SHP77 (cell line): ENCODE measurements at places on chromosomes 16 and 17.
A peak's percentile ranks its signal among the peaks of the same experiment; 100 is the strongest.

- no peak for DNase-seq
These were observed 9.3 kb downstream of the PDP2 start for GRCh38 chr16:66889622-66890021.

DNA sequence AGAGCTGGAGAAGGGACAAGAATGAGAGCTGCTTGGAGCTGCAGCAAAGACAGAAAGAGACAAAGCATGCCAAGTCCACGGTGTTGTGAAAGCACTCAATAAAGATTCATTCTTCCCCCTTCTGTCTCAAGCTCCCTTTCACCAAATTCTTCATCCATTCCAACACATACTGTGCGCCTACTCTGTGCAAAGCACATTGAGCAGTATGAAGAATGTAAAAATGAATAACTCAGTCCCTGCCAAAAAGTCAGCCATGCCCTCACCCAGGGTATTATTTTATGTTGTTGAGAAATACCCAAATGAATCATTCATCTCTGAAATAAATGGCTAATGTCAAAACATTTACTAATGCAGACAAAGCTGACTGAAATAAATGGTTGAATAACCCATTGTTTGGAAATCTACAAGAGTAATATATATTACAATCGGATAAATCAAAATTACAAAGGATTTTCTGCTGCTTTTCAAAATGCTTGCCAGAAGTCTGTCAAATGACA is 282.9 kb upstream of the IRX5 start:
- no peak for DNase-seq

DNA sequence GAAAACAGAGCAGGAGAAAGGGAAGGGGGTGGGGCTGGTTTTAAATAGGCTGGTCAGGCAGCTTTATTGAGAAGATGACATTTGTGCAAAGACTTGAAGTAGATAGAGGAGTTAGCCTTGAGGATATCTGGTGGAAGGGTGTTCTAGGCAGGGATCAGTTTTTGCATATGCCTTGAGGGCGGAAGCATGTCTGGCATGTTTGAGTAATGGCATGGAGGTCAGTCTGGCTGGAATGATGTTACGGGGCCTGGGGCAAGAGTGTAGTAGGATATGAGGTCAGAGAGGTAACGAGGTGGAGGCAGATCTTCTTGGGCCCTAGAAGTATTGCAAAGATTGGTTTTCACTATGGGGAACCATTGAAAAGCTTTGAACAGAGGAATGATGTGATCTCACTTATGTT is 4.8 kb downstream of the RABEP1 start:
- DNase-seq, result no peak

DNA sequence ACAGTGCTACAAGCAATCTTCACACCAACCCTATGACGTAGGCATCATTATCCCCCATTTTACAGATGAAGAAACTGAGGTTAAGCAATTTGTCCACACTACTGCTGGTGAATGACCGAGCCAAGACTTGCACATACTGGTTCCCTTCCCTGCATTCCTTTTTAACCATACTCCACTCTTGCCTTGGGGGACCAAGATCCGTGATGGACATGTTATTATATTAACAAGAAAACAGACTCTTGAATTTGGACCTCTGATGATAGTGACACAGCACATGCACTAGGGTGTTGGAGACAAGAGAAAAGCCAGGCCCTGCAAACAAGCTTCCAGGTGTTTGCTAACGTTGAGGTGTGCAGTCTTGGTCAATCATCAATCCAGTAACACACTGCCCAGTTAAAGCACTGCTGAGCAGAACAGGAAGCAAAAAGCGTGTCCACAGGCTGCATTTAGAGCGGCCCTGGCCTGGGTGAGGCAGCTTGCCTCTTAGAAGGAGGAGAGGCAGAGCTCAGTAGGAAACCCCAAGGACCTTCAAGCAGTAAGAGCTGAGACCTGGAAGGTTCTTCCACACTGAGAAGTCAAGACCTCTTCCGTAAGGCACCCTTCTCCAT is 36.7 kb downstream of the HNF1B start:
- no peak for DNase-seq

DNA sequence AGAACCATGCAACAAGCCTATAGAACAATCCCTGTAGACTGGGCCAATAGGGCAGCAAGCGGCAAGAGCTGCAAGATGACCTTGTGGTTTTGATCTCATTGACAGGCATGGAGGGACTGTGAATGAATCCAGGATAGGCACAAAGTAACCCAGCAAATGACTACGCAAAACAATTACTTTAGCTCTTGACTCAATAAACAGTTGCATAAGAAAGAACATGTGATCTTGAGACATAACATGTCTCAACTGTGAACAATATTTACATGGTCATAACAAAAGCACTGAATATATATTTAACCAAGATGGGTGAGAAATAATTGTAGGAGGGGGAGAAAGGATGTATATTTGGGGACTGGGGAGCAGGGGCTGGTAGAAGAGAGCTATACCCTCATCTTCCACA is 313.7 kb upstream of the CDH5 start:
- no peak for DNase-seq

DNA sequence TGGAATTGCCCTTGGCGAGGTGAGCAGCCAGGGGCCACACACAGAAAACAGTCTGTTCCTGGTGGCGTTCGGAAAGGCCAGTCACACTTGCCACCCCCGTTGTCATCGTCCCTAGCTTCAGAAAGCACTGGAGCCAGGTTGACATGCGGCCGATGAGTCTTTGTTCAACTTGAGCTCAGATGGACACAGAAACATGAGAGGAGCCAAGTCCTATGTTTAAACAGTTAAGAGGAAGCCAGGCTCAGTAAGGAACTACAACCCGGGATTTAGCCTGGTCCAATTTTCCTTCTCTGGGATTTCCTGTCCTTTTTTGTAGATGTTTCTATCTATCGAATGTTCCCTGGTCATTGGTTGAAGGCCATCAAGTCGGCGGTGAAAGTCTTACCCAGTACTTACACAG is 19.5 kb downstream of the SALL1 start:
- no peak for DNase-seq

- DNase-seq, result no peak
These were observed 60.3 kb downstream of the GRIN2A start for GRCh38 chr16:10121897-10122425.

DNA sequence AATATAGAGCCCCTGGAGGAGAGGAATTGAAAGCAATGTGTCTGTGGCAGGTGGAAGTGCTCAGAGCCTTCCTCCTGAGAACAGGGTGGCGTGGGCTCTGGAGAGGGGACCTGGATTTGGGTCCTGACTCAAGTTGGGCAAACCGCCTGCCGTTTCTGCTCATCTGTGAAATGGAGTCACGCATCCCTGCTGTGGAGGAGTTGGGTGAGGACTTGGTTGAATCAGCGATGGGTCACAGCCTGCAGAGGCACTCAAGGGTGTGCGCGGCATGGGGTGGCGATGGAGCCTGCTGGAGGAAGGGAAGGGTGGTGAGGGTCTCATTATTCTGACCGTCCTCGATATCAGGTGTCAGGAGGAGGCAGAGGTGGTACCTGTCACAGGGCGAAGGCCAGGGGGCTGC is 3.1 kb downstream of the ADAD2 start:
- no peak for DNase-seq

DNA sequence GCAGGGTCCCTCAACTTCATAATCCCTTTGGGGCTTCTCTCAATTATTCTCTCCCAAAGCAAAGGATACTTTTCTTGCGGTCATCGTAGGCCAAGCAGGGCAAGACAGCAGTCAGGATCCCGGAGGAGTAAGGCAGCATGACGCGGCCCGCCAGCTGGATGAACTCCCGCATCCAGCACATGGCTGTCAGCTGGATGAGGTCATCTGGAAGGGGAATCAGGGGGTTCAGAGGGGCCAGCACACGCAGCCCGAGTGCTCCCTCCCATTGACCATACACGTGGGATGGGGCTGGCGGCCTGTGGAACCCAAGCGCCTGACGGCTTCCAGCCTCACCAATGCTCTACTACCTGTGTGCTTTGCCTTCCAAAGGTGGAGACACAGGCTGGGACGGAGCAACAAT is 19.2 kb downstream of the VAC14 start:
- no peak for DNase-seq

GRCh38 chr17:49552070-49552751 is 23.5 kb upstream of the NXPH3 start:
- DNase-seq, result no peak

GRCh38 chr16:84084570-84085270 is 32.0 kb downstream of the MBTPS1 start:
- peak; percentile 88 for DNase-seq

DNA sequence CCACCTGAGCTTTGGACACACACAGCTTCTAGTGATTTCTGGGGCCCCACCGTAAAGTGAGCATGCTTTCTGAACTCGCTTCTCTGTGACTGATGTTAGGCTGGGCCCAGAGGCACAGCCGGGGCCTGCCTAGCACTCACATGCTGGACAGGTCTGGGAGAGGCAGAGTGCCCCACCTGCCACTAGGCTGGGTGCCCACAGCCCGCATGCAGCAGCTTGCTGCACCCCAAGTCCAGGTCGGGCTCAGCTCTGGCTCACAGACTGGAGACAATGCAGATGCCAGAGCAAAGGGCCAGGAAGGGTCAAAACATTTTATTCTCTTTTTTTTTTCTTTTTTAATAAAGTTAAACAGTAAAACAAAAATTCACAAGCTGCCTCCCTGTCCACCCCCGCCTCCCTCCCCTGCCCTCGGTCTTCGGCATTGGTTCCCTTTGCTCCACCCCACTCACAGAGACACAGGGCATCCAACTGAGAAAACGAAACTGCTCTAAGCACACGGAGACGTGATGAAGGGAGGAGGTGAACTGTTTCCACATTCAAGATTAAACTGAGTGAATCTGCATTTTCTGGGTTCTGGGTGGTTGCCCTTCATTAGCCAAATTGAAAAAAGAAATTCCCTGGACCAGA is 9.7 kb downstream of the CNP start:
- DNase-seq, result no peak

DNA sequence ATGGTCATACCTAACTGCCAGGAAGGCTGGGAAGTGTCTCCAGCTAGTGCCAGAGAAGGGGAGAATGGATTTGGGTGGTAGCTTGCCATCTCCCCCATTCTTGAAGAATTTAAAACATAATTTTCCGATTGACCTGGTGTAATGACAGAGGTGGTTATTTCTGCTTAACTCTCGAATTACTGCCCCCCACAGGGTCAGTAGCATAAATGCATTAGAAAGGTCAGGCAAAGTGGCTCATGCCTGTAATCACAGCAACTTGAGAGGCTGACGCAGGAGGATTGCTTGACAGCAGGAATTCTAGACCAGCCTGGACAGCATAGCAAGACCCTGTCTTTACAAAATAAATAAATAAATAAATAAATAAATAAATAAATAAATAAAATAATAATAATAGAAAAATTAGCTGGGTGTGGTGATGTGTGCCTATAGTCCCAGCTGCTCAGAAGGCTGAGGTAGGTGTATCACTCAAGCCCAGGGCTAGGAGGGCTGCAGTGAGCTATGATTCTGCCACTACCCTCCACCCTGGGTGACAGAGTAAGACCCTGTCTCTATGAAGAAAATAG is 27.5 kb downstream of the TMC7 start:
- DNase-seq, result no peak

GRCh38 chr17:67436233-67436632 is 59.2 kb downstream of the PITPNC1 start:
- DNase-seq, result no peak

DNA sequence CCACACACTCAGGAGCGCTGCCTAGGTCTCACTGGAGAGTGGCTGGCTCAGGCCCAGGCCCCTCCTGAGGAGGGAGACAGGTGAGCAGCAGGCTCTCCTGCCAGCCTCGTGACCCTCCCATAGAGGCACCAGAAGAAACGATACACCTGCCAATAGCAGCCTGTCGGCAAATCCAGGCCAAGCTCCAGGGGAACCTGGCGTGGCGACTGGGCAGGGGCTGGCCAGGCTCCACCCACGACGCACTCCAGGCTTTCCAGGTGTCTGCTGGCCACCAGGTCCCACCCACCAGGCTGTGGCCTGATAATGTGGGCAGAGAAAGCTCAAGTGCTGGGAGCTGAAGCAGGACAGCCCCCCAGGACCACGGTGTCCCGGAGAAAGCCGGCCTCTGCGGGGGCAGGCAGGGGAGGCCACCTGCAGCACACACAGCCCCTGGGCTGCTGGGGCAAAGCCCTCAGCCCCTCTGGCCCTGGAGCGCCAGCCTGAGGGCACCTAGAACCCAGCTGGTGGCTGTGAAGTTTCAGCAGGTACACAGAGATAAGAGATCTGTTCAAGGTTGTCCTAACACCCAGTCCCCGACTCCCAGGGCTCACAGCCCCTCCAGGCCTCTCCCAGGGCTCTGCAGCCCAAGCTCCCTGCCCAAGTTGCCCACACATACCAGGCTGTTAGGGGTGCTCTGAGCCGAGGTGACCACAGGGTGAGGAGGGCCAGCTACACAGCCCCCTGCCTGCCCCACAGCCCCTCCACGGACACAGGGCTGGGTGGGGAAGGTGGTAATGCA is 2.4 kb downstream of the PGAP6 start:
- no peak for DNase-seq

- DNase-seq, result no peak
These were observed 205.6 kb downstream of the RPTOR start for GRCh38 chr17:80750263-80750662.

- DNase-seq, result no peak
These were observed 820 bp downstream of the GRIN2C start for GRCh38 chr17:74858672-74859458.
